CD4-positive, alpha-beta T cell treated with Interleukin-17A for 1 hour (primary cell): ENCODE measurements at places on chromosomes 1 and 21.

- DNase-seq, result no peak
Observed at GRCh38 chr1:223479261-223479660, 86.0 kb downstream of the CCDC185 start.

- DNase-seq, result no peak
Observed at GRCh38 chr21:44351535-44352252, 1.7 kb upstream of the TRPM2 start.

GRCh38 chr1:85311818-85312217 is 35.4 kb upstream of the BCL10 start:
- no peak for DNase-seq

DNA sequence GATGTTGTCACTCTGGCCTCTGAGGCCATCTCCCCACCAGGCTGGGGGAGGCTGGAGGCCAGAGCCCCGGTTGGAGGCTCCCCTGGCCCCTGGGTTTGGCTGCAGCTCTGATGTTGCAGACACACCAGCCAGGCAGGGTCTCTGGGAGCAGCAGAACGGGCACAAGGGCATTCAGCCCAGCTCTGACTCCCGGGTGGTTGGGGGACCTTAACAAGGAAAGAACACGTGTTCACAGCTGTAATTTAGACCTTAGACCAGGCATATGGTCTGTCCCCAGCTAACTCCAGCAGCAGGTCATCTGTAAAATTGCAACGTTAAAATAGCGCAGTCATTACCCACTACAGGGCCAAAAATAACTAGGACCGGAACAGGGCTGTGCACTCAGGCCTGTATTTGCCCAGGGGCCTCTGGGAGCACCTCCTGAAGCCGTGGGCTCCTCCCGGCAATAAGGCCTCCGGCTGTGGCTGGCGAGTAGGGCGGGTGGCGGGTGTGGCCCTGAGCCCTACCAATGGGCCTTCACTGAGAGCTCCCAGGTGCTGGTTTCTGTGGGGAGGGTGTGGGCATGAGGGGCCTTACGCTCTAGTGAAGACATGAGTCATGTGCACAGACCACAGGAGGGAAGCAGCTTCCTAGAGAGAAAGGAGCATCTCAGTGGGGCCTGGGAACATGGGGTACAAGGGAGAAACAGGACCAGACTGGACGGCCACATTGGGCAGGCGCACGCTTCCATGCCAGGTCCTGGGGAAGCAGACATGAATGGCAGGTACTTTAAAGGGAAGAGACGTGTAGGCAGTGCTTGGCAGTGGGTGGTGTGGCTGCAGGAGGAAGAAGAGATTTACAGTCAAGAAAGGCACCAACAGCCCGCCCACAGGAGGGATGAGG is 6.1 kb downstream of the LDLRAP1 start:
- DNase-seq, result peak; percentile 77

GRCh38 chr1:56330391-56331026 is 248.9 kb downstream of the PLPP3 start:
- DNase-seq, result no peak

DNA sequence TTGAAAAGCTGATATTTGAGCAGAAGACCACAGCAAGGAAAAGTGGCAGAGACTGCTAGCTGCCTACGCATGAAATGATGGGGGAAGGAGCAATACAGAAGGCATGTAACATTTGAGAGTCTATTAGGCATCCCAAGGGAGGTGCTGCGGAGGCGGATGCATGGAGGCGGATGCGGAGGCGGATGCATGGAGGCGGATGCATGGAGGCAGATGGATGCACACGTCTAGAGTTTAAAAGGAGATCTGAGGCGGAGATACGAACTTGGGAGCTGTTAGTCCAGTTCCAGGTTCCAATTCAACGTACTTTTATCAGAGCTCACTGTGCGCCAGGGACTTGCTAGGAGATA is 744 bp upstream of the DDX20 start:
- no peak for DNase-seq

- DNase-seq, result no peak
Observed at GRCh38 chr1:116733476-116734365, 20.5 kb upstream of the CD2 start.

- DNase-seq, result no peak
Observed at GRCh38 chr1:11622398-11622797, 31.8 kb downstream of the FBXO2 start.

GRCh38 chr1:184405094-184405800 is 18.4 kb downstream of the C1orf21 start:
- DNase-seq, result no peak

GRCh38 chr1:192521734-192522133 is 53.8 kb upstream of the RGS1 start:
- DNase-seq, result peak; percentile 33

DNA sequence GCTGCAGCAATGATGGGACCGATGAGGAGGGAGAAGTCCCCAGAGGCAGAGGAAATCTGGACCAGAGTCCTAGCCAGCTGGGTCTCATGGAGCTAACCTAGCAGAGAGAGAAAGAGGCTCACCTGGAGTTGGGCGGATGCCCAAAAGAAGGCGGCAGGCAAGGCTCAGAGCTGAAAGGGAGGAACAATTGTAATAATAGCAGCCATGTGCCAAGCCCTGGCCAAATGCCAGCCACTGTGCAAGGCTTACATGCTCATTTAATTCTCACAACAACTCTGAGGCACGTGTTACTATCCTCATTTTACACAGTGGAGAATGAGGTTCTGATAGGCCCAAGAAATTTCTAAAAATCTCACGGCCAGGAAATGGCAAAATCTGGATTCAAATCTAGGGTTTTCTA is 50.0 kb upstream of the ZNF648 start:
- DNase-seq, result no peak

GRCh38 chr1:92969517-92969916 is 8.3 kb upstream of the DIPK1A start:
- no peak for DNase-seq

GRCh38 chr21:33943293-33943692 is 27.7 kb upstream of the ATP5PO start:
- no peak for DNase-seq

DNA sequence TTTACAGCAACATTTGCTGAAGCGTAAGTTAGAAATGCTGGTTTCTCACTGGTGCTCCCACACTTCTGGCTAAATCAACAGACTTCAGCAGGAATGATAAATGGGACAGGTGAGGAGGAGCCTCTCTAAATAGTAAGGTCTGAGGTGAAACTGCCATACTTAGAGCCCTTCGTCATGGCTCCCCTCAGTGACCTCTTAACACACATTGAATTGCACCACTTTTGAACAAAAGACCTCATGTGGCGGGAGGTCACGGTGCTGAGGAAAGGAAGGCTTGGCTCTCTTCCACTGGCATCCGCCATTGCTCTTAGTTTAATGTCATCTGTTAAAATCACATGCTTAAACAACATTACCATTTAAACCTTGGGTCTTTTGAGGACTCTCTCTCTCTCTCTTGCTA is 3.4 kb downstream of the MAP3K7CL start:
- no peak for DNase-seq

DNA sequence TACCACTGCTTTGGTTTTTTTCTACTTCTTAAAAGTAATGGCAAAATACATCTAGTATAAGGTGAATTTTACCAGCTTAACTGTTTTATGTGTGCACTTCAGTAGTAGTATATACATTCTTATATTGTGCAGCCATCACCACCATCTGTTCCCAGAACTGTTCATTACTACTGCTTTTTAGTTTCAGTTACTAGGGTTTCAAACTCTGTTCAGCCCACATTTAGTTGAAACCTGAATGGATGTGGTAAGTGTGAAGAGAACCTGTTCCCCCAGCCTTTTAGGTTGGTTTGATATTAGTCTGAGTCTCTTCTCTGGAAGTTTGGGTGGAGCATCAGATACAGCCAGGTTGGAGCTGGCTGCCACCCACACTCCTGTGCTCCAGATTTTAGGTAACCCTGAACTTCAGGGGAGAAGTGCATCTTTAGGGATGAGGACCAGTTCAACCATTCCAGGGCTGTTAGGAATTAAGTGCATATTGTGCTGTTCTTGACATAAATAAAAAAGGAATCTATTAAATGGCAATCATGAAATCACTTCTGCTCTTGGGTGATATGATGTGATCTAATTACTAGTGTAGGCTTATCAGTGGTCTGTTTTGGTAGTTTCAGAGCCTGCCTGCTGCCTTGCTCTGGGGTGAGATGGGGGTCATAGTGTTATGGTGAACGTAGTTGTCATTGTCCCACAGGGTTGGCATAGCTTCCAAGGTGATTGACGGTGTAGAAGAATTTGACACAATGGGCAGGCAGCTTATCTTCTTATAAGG is 32.1 kb downstream of the URB2 start:
- no peak for DNase-seq

DNA sequence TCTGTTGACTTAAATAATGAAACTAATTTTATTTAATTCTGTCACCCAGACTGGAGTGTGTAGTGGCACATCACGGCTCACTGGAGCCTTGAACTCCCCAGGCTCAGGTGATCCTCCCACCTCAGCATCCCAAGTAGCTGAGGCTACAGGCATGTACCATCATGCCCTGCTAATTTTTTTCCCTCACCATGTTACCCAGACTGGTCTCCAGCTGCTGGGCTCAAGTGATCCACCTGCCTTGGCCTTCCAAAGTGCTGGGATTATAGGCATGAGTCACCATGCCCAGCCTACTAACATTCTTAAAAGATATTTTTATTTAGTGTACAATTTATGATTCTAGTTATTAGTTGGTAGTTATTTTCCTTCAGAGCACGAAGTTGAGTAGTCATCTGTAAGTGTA is 49.5 kb downstream of the NRDC start:
- no peak for DNase-seq

DNA sequence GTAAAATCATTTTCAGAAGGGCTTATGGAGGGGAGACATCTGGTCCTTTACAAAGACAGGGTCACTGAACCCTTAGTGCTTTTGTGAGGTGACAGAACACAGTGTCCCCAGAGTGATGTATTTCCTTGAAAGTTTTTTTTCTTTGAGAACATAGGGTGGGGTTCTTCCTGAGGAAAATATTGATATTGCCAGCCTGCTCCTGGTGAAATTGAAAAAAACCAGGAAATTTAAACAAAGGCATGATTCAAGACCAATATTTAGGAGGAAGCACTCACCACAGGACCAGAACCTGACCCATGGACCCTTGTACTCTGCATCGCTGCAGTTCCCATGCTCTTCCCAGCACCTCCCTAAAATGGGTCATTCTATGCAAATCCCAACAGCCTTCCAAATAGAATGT is 63.7 kb downstream of the ST6GALNAC3 start:
- no peak for DNase-seq

- DNase-seq, result no peak
Observed at GRCh38 chr1:228869312-228869824, 134.1 kb downstream of the RHOU start.

GRCh38 chr1:69693921-69694675 is 126.4 kb downstream of the LRRC7 start:
- DNase-seq, result no peak

- peak; percentile 74 for DNase-seq
Observed at GRCh38 chr1:40476924-40477677, at the start of gene ZFP69. Gene ZFP69 (plus strand): TSS chr1:40477290. CDS start chr1:40479362, 2,072 bp downstream.

- no peak for DNase-seq
Observed at GRCh38 chr1:31691951-31692350, 11.9 kb downstream of the COL16A1 start.

DNA sequence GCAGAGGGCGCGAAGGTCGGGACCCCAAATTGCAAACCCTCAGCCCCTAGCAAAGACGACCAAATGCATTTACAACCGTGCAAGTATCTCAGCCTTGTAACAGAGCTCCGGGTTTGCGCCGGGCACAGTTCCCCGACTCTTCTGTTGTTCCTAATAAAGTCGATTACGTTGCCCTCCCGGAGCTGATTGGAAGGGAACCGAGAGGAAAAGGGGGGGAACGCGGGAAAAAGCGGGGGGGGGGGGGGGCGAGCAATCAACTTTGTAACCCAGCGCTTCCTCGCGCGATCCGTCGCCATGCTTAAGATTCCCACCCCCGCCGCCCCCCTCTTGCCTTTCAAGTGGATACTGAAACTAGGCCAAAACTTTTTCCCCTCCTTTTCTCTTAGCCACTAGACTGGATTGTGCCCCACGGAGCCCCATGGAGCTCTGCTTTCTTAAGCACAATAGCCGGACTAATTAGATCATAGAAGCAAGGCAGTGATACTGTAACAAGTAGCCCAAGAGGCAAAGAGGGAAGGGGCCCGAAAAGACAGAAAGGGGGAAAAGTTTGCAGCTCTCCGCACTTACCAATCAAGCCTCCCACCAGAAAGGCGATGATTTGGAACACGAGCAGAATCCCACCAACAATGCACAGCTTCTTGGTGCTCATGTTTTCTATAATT is 565 bp downstream of the WLS start:
- no peak for DNase-seq

GRCh38 chr1:214494706-214495105 is 56.7 kb downstream of the PTPN14 start:
- DNase-seq, result no peak

GRCh38 chr1:8533124-8533523 is 215.2 kb downstream of the SLC45A1 start:
- DNase-seq, result no peak

- peak; percentile 79 for DNase-seq
Observed at GRCh38 chr21:45302082-45303061, 14.7 kb upstream of the POFUT2 start.

GRCh38 chr1:36161641-36162531 is 5.9 kb downstream of the MAP7D1 start:
- peak; percentile 64 for DNase-seq

DNA sequence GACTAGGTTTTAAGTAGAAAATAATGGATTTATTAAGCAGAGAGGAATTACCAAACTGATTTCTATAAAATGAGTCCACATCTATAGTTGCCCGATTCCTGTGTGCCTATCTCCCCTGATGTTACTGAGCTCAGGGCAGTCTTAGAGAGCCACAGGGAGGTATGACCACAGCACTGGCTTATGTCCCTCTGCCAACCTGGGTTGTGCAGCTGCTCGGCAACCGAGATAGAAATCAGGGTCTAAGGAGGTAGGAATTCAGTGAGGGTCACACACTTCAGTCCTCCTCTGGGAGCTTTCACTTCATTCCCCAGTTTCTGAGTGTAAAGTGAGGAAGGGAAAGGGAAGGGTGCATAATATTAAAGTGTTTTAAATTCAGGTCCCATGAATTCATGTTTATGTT is 386.8 kb downstream of the KCNH1 start:
- DNase-seq, result no peak

- DNase-seq, result no peak
Observed at GRCh38 chr1:224852901-224853568, 76.4 kb upstream of the DNAH14 start.

DNA sequence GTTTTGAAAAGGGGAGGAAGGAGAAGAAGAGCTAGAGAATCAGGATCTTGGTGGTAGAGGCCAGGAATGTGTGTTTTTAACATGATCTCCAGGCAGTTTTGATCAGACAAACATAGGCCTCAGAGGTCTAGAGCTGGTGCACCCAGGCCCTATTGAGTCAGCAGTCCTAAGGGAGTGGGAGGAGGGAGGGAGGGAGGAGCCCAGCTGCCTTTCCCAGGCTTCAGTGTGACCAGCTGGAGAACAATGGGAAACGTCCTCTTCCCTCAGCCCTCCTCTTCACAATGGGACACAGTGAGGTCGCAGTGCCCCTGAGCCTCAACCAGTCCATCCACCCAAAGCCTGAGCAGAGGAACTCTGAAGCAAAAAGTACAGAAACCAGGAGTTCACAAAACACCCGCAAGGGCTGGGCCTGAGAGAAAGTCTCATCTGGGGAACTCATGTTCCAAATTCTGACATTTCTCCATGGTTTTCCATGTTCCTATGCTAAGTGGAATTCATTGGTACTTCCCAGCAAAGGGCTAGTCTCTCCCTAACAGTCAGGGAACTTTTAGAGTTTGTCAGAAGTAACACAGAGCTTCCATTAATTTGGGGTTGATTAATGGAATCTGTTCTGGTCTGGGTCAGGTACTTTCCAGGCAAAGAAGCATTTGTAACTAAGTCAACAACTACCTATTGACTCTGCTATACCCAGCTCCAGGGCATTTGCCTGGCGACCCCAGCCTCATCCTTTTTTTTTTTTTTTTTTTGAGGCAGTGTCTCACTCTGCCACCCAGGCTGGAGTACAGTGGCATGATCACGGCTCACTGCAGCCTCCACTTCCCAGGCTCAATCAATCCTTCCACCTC is 37.5 kb downstream of the ELAPOR1 start:
- DNase-seq, result no peak
